ENCODE measurements at places on chromosomes 13 and 19.

- DNase-seq, result peak; percentile 80
Observed at GRCh38 chr13:109043636-109044035, 414.2 kb downstream of the MYO16 start.

- DNase-seq, result no peak
Observed at GRCh38 chr19:6278051-6278450, 1.7 kb downstream of the MLLT1 start.

DNA sequence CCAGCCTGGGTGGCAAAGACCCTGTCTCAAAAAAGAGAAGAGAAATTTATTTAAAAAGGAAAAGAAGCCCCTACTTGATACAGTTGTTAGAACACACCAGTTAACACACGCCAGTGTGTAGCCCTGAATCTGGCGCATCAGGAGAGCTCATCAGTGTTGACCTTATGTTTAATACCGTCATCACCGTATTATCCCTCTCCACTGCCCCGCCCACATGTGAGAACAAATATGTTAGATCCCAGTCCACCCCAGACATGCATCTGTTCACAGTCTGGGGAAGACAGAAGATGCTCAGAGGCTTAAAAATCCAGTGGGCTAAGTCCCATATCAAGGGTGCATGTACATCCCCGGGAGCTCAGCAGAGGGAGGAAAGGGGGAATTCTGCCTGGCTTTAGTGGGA, 155.2 kb downstream of the DPF1 start:
- DNase-seq, result peak; percentile 92

GRCh38 chr13:111411151-111411858, 90.9 kb downstream of the TEX29 start:
- no peak for DNase-seq

- DNase-seq, result no peak
Observed at GRCh38 chr13:59250336-59251189, 913.2 kb downstream of the DIAPH3 start.

GRCh38 chr13:59112221-59112718, 1051.5 kb downstream of the DIAPH3 start:
- peak; percentile 7 for DNase-seq

DNA sequence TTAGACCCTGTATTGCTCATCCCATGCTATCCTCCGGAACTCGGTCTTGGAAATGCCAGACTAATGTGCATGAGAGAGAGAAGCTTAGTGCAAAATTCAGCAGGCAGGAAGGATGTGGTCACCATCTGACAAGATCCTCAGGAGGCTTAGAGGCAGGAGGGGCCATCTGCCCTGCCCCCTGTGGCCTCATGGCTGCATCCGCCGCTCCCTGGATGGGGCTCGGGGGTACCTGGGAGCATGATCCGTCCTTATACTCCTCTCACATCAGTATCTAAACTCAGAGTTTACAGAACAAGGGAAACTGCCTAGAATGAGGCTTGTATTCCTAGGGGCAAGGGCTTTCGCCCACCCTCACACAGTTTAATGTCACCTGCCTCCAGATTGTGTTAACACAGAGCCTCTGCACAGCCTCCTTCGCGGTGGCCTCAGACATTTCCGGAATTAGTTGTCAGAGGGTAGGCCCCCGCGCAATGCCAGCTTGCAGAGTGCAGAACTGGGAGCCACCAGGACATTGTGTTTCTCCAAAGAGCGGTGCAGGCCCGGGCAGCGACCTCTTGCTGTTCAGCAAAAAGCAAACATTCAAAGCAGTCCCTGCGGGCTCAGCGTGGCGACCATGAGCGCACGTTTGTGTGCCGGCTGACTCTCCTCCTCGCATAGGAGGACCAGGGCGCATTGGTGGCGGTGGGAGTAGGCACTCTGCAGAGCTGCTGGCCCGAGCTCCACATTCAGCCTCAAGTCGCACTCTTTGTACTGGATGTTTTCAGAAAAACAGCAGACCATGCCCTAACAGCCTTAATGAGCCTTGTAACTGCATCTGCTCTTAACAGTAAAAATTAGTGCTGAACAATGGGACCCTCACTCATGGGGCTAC, 39.1 kb downstream of the GPR12 start:
- DNase-seq, result peak; percentile 85

- DNase-seq, result no peak
Observed at GRCh38 chr13:51647067-51647466, 62.8 kb downstream of the WDFY2 start.

DNA sequence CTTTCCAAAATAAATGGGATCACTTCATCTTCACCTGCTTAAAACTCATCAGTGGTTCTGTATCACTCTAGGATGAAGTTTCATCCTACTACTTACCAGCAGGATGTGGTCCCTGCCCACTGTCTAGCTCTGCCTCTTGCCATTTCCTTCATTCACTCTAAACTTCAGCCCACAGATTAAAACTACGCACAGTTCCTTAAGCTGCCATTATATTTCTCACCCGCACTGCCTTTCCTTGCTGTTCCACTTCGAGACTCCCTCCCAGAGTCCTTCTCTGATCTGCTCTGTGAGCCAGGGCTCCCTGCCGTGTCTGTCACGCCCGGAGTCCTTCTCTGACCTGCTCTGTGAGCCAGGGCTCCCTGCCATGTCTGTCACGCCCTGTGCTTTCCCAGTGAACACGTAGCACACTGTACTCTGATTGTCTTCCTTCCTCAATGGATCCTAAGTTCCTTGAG, 52.0 kb upstream of the NPAS1 start:
- no peak for DNase-seq

GRCh38 chr19:34475026-34475974, 6.3 kb upstream of the WTIP start:
- no peak for DNase-seq

GRCh38 chr19:4391701-4392483, 8.5 kb downstream of the SH3GL1 start:
- DNase-seq, result no peak

GRCh38 chr13:28035146-28035782, 46.8 kb upstream of the URAD start:
- no peak for DNase-seq

- no peak for DNase-seq
Observed at GRCh38 chr19:18898081-18898606, 2.2 kb upstream of the CERS1 start.

DNA sequence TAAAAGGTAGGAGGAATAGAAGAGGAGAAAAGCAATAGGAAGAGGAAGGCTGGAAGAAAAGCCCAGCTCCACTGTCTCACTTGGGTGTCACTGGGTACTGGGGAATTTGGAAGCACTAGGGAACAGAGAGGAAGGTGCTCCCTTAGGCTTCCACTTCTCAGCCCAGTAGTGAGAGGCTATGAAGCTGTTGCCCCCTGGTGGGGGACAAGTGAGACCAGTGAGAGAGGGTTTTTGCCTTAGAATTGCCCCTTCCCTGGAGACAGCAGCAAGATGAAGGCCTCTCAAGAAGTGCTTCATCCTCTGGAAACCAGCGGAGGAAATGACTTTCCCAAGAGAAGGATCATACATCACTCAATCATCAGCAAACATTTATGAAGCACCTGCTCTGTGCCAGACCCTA, 4.7 kb upstream of the ZNF606 start:
- peak; percentile 42 for DNase-seq

GRCh38 chr19:56727677-56728076, 56.1 kb upstream of the ZNF835 start:
- DNase-seq, result no peak

DNA sequence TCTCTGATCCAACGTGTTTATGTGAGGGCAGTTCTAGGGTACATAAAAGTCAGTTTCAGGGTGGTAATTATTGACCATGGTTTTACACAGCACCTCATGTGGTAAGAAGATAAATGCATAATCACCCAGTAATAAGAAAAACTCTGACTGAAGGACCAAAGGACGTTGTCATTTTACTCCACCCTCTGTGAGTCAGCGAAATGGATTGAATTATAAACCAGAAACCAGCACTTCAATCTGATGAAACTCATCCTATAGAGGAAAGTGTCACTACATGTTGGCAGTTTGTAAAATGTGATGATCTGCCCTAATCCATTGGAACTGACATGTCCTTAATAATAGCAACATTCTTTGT, 406.8 kb downstream of the KLF5 start:
- DNase-seq, result no peak

GRCh38 chr13:112752711-112753541, 63.1 kb downstream of the ATP11A start:
- no peak for DNase-seq

DNA sequence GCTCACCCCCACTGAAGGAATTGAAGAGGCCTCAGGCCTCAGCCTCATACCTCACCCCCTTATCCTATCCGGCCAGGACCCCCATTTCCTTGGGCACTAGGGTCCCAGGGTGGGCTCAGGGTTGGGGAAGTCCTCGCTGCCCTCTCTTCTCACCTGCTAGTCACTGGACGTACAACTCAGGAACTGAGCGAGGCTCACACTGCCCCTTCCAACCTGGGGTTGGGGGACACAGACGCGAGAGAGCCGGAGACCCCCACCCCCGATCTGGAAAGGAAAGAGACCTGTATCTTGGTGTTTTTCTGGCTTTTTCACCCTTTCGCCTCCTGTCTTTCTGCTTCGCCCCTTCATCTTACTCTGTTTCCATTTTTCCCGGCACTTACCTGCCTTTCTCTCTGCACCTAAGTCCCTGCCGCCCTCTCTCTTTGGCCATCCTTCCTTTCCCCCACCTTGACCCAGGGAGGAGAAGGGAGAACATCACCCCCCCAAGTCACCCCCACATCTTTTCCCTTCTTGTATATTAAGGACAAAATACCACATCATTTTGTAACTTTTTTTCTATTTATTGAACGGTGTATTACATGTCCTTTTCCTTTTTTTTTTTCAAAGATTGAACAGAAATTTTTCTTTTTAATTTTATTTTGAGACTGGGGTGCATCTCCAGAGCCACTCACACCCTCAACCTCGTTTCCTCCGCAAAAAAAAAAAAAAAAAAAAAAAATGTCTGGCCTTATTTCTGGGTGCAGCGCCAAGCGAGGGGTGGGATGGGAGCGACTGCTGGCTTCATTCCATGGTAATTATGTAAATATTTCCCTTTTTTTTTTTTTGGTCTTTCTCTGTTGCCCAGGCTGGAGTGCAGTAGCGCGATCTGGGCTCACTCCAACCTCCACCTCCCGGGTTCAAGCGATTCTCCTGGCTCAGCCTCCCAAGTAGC, 36.6 kb downstream of the ZSWIM4 start:
- no peak for DNase-seq

DNA sequence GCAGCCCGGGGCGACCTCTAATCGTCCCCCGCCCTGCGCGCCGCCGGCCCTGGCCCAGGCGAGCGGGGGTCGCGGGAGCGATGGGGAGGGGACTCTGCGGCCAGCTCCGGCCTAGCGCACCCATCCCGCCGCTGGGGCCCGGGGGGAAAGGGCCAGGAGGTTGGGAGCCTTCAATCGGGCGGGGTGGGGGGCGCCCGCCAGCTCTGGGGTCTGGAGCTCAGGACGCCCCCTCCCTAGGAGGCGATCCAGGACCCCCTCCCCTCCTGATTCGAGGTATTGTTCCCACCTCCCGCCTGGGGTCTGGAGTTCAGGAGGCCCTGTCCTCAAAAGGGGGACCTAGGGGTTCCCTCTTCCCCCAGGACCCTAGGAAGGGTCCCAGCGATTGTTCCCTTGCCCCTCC, 430 bp downstream of the ZNF358 start:
- DNase-seq, result no peak

GRCh38 chr19:10797078-10797477, 38.9 kb downstream of the TMED1 start:
- no peak for DNase-seq

DNA sequence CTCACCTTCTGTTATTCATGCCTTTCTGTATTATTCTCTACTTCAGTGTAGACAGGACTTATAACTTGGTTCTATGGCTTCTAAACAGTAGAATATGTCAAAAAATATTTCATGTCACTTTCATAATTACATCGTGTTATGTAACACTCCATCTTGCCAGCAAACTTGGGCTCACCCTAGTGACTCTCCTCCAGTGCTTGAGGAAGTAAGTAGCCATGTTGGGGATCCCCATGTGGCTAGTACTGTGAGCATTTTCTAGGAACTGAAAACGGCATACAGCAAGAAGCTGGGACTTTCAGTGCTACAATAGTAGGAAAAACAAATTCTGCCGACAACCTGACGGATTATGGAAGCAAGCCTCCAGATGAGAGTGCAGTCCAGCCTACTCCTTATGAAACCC, 495.6 kb downstream of the SLITRK6 start:
- DNase-seq, result no peak

- DNase-seq, result no peak
Observed at GRCh38 chr19:28218728-28219127, 994.2 kb downstream of the UQCRFS1 start.

DNA sequence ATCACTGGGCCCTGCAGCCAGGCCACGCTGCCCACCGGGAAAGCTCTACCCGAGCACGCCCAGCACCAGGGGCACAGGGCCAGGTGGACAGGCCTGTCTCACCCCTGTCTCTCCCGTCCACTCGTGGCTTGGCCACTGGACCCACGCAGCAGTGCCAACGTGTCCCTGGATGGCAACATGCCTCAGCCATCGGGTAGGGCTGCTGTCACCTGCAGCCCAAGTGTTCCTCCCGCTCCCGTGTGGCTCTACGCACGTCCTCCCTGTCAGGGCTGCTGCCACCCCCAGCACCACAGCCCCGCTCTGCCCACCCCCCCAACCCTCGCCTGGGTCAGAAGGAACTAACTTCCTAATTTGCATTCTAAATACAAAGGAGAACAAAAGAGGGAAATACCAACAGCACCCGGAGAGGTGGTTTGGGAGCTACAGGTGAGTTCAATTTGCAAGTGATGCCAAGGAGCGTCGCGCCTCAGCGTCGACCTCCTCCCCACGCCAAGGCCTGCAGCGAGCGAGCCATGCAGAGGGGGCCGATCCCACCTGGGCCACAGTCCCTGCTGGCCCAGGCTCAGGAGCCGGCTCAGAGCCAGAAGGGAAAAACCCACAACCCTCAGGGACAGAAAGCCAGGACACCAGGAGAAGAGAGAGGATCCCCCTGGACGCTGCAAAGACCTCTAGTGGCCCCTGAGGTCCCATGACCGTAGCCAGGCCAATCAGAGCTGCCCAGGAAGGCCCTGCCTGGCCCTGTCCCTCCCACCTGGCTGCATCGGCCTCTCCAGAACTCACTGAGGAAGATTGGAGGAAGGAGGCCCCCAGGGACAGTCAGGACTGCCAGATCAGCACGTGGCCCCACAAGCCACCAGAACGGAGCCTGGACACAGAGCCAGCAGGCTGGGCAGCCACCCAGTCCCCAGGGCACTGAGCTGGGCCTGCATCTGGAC, 128.4 kb upstream of the SPACA7 start:
- DNase-seq, result no peak

DNA sequence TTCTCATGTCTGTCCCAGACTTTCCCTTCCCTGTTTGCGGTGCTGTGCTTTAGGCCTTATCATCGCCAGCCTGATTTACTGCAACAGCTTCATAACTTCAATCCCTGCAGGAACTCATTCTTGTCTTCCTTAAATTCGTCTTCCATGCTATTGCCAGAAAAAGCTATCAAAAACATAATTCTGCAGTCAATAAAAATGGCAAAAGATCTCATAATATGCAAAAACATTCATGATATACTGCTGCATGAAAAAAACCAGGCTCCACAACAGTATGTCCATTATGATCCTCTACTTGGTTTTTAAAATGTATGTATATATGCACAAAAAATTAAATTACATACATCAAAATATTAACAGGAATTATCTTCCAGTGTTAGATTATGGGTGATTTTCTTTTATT, 28.4 kb downstream of the TGDS start:
- DNase-seq, result no peak
